ENCODE measurements at places on chromosomes 5 and 9.

DNA sequence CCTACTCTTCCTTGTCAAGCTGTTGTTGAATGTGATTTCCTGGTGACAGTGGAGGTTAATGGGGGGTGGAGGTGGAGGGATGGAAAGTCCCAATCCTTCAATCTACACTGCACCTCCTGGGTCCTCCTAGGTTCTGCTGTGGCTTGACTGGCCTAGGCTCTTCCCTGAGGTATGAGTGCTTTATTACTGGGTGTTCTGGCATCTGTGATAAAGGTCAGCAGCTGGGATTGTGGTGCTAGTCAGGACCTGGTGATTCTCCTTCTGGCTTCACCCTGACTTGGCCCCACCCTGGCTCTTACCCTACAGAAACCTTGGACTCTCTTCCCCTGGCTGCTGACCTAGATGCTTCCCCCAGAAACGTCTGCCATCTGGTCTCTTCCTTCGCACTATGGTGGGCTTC lies 194.3 kb downstream of the ARHGEF28 start:
- DNase-seq, result no peak

- no peak for DNase-seq
Measured at GRCh38 chr5:145076040-145076439, 759.1 kb downstream of the PRELID2 start.

DNA sequence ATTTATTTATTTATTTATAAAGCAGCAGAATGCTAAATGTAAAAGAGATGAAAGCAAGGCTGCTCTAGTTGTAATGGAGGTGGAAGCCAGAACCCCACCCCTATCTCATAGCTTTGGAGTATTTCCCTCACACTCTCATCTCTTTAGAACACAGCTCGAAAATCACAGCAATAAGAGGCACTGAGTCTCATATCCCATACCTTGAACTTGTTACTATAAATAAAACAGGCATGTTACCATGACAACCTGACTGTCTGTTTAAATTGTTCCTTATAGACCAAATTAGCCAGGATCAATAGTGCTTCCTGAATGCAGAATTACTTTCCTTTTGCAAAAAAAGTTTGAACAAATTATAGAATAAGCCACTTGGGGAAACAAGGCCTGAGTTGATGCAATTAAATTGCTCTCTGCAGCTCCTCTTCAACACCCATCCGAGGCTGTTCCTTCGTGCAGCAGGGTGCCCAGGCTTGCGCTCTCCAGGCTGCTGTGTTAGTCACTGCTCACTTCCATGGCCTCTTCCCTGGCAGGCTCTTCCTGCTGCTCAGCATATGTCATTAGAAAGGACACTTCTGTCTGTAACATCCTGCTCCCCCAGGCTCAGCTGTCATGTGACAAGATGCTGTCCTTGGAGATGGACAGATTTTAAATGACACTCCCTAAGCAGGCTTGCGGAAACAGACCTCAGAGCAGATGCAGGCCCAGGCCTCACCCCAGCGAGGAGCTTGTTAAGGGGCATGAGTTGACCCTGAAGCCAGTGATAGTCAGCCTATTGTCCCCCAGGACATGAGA lies 120.2 kb downstream of the CARTPT start:
- no peak for DNase-seq

GRCh38 chr9:84542554-84542953 lies 127.0 kb upstream of the NTRK2 start:
- DNase-seq, result no peak

GRCh38 chr5:68067976-68068603 lies 147.5 kb upstream of the PIK3R1 start:
- DNase-seq, result no peak

DNA sequence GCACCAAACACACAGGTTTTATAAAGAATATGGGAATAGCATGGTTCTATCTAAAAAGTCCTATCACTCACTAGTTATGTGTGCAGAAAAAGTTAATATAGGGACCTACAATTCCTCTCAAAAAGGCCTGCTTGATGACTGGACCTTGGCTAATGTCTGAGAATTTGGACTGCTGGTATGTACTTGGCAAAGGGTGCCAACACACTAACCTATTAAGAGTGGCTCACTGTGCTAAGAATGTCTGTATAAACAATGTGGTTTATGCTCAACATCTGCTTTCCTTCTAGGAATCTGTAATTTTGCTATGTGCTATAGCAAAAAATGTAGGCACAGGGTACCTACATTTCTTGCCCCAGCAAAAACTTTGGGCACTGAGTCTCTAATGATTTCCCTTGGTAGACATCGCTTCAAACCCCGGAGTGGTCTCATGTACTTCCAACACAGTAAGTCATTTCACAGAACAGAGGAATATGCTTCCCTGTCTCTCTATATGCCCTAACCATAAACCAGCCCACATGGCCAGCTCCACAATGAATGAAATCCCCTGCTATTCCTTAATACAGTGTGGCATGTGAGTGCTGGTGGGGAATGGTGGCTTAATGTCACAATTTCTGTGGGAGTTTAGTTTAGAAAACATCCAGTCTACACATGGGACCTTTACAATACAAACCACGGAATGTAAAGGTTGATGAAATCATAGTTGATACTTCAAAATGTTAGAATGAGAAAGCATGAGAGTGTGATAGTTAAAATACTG lies 101.7 kb downstream of the UBAP2 start:
- DNase-seq, result no peak

- no peak for DNase-seq
Measured at GRCh38 chr9:8679371-8679822, 879.8 kb upstream of the DMAC1 start.

- DNase-seq, result no peak
Measured at GRCh38 chr5:106545325-106545724, 1125.4 kb downstream of the EFNA5 start.

GRCh38 chr5:16863469-16863946 lies 72.6 kb downstream of the MYO10 start:
- DNase-seq, result no peak

DNA sequence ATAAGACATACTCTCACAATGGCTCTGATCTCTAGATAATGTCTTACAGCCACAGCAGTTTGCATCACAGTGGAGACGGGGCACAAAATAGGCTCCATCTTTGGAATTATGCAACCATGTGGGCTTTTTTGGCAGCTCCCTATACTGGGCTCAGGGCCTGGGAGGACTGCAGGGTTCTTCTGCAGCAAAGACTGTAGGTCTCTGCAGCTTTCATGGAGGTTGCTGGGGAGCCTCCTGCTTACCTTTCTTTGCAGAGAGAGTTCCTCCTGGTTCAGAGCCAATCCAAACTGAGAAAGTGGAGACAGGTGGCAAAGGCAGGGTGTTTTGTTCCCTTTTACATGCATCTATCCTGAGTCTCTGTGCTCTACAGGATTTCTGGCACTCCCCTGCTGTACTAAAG lies 558.0 kb downstream of the TLR4 start:
- DNase-seq, result no peak
